Brain pericyte (primary cell): ENCODE measurements at places on chromosomes 16 and 17.

DNA sequence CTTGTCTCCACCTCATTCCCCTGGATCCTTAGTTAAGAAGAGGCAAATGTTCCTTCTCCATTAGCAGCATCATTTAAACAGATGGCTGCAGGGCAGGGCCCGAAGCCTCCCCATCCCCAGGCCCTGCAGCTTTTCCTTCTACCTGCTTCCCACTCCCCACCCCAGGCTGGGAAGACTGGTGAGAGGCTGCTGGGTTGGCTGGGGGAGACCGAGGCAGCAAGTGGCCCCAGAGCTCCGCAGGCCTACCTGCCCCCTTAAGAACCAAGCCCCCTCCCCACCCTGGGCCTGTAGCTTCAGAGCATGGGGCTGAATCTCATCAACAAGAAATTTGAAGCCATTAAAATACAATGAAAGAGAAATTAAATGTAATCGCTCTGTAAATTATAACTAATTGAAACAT is 22.1 kb upstream of the RPL38 start:
- no peak for DNase-seq

DNA sequence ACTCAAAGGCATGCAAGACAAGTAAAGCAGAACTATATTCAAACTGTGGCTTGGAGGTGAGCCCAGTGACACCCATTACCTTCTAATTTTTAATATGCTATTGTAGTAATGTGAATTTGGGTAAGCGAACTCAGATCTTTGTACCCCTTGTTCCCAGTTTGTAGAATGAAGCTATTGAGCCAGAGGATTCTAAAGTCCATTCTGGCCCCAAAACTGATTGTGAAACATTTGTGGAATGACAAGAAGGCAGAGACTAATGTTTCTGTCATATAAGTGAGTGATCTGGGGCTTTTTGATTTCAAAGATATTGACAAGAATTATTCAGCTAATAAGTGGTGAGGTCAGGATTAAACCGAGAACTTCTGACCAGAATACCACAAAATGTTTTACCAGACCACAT is 283.8 kb upstream of the CA10 start:
- no peak for DNase-seq

GRCh38 chr16:78428193-78428592 is 328.7 kb downstream of the WWOX start:
- no peak for DNase-seq

- no peak for DNase-seq
These were observed 2.3 kb downstream of the RAB37 start for GRCh38 chr17:74739227-74739831.

DNA sequence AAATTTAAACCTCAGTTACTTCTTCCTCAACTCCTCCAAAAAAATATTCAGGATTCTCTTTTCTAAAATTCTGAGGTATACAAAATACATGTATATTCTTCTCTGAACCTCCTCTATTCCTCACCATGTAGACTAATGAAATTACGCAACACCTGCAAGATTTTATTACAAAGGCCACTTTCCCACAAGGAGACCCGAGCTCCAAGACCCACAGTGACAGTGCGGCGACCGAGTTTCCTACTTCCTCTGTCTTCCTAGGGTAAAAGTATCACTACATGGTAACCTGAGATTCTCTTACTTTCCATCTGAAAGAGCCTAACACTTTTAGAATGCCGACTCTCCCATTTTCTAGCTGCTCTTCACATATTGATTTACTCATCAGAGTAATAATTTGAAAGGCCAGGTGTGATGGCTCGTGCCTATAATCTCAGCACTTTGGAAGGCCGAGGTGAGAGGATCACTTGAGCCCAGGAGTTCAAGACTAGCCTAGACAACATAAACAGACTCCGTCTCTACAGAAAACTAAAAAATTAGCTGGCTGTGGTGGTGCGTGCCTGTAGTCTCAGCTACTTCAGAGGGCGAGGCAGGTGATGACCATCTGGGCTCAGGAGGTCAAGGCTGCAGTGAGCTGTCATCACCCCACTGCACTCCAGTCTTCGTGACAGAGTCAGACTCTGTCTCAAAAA is 35.7 kb downstream of the CYTH1 start:
- DNase-seq: no peak

DNA sequence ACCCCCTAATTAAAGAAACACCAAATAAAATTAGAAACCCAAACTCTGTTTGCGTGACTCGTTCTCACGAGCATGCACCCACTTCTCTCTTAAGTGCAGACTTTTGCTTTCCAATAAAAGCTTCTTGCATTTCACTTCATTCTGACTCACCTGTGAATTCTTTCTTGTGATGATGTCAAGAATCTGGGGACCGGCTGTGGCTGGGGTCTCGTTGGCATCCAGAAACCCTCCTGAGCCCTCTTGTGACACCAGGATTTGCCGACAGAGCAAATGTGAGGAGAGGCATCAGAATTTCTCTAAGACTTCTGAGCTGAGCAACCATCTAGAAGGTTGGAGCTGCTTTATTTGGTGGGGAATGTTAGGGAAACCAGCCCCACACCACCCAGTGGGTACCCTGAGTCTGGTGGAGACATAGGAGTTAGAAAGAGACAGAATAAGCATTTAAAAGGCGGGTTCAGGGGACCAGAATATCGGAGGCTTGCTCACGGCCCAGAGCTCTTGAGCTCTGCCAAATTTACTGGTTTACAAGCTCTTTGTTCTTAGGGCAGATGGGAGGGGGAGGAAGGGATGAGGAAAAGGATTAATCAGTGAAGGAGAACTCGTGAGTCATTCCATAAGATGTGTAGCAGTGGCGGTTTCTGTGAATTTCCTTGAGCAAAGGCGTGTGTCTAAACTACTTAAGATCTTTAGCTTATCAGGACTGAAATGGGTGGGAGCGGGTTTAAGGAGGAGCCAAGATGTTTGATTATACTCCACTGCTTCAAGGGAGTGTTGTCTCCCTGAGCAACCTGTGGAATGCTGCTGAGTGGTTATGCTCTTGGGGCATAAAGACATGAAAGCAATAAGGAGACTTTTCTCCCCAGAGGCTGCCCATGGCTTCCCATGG is 24.2 kb upstream of the TMC5 start:
- no peak for DNase-seq

- DNase-seq: no peak
These were observed 2.0 kb downstream of the TMC5 start for GRCh38 chr16:19419698-19420075.

GRCh38 chr17:54172096-54172984 is 349.6 kb downstream of the KIF2B start:
- DNase-seq: no peak

GRCh38 chr17:50858486-50859225 is 7.5 kb downstream of the TOB1 start:
- no peak for DNase-seq

- no peak for DNase-seq
These were observed 75.5 kb downstream of the SOCS1 start for GRCh38 chr16:11180489-11180888.

DNA sequence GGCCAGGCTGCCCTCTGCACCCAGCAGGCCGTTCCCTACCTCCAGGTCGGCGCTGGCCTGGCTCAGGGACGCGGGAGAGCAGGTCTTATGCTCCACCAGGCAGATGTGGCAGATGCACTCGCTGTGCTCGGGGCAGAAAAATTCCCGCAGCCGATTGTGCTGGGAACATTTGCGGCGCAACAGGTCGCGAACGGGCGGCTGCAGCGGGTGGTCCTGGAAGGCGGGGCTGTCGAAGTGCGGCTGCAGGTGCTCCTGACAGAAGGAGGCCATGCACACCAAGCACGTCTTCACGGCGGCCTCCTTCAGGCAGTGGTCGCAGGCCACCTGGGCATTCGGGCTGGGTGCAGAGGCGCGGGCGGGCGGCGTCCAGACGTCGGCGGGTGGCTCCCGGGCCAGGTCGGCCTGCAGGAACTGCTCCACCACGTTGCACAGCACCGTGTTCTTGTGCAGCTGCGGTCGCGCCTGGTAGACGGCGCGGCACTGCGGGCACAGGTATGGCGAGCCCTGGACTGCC is 439 bp downstream of the TRIM25 start:
- no peak for DNase-seq

GRCh38 chr16:1300664-1301476 is 8.6 kb upstream of the UBE2I start:
- no peak for DNase-seq

GRCh38 chr16:30979170-30980022 is 5.6 kb upstream of the HSD3B7 start:
- DNase-seq: no peak

DNA sequence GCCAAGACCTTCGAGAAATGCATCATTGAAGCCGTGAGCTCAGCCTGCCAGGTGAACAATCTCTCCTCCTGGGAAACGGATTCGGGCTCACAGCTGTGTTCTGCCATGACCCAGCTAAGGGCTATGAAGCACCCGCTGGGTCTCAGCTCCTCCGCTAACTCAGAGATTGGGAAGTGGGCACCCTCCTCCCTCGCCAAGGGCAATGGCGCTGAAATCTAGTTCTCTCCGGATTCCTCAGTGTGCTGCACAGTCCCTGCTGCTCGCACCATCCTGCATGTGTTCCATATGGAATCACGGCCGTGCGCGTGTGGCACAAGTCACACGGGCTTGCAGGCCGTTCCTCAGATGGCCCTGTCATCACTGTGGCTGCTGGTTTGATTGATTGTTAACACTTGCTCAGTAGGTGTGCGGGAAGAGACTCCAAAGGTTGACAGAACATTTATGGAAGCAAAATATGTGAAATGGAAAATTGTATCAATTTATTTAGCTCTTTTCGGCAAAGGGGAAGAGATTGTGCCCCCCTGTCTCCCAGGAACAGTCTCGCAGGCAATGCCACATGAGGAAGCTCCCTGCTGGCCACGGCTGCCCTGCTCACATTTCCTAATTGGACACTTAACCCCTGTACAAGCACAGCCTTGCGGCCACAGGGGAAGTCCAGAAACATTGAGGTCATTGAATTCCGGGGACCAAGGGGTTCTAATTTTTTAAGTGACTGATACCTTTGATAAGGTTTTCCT is 58.8 kb downstream of the RNF213 start:
- DNase-seq: no peak

DNA sequence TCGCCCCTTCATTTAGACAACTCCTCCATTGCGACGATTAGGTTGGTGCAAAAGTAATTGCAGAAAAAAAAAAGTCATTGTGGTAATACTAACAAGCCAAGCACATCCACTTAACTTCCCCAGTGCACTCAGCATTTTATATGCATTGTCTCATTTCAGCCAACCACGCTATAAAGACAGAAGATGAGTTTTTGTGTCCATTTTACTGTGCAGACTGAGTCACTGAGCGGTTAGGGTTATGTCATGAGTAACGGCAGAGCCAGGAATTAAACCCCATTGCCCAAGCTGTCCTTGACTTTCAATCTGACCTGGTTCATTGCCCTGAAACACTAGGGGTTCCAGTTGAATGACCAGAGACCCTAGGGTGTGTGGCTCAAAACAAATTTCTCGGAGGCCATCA is 218.7 kb downstream of the XYLT1 start:
- no peak for DNase-seq

DNA sequence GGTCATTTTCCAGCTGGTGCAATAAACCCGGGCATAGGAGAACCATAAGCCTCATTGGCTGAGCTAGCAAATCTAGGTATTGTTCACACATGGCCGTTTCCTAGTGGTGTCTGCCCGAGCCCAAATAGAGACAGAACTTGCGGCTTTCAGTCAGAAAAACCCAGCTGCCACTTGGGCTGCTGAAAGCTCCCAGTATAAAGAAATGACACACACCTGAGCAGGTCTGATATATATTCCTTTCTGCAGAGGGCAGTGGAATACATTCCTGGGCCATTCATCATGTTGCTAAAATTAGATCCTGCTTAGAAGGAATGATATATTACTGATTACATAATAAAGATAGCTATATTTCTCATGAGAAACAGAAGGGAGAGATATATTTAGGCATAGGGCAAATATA is 83.9 kb upstream of the IRX5 start:
- no peak for DNase-seq

GRCh38 chr17:15886804-15887203 is 58.1 kb upstream of the ADORA2B start:
- DNase-seq: no peak

GRCh38 chr16:591892-592517 is 2.1 kb downstream of the RAB40C start:
- DNase-seq: no peak

- no peak for DNase-seq
These were observed 3.0 kb downstream of the JPT2 start for GRCh38 chr16:1681032-1681431.

DNA sequence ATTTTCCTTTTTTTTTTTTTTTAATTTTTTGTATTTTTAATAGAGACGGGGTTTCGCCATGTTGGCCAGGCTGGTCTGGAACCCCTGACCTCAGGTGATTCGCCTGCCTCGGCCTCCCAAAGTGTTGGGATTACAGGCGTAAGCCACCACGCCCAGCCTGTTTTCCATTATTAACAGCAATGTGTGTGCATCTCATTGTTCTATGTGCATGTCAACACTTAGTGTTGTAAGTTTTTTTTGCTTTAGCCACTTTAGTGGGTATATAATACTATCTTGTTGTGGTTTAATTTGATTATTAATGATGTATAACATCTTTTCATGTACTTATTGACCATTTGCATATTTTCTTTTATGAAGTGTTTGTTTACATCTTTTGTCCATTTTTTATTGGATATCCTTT is 32.8 kb upstream of the BHLHA9 start:
- no peak for DNase-seq

GRCh38 chr17:8073627-8074484 is 13.7 kb downstream of the ALOX12B start:
- DNase-seq: no peak

DNA sequence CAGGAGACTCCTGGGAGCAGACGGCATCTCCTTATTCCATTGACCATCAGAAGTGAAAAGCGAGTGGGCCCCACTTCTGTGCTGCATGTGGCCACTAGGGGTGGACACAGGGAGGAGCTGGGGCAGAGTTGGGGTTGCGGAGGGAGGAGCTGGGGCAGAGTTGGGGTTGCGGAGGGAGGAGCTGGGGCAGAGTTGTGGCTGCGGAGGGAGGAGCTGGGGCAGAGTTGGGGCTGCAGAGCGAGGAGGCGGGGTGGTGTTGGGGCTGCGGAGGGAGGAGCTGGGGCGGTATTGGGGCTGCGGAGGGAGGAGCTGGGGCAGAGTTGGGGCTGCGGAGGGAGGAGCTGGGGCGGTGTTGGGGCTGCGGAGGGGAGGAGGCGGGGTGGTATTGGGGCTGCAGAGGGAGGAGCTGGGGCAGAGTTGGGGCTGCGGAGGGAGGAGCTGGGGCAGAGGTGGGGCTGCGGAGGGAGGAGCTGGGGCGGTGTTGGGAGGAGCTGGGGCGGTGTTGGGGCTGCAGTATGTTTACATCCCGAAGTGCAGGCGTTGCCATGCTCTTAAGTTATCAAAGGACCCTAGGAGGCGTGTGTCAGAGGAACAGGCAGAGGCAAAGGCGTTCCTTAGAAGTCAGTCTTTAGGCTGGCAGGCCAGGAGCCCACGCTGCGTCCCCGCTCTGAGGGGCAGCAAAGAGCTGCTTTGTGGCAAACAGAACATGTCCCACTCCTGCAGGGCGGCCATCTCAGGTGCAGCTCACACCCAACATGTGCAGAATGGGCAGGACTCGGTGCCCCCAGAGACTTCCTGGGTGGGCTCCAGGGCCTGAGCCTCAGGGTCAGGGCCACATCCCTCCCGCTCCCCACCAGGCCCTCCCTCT is 76.0 kb downstream of the ZNF778 start:
- DNase-seq: no peak

- DNase-seq: no peak
These were observed 13.1 kb downstream of the RAPGEFL1 start for GRCh38 chr17:40190197-40191021.

- DNase-seq: no peak
These were observed 741 bp upstream of the TLCD3A start for GRCh38 chr17:731644-732066.
